ENCODE measurements at places on chromosomes 6 and 20.

DNA sequence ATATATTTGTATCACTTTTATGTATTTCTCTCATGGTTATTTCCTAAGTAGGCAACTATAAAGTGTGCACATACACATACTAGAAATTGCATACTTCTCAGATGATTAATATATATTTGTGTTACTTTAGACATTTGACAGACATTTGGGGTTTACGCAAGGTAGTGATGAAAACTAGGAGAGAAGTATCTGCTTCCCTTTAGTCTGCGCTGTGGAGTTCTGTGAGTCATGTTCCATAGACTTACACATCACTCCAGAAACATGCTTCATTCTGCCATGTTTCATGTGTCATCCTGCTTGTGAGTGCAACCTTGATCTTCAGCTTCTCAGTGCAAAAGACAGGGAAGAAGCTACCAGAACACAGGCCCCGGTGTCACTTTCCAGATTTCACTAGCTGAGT is 200.7 kb upstream of the BMP2 start:
- DNase-seq, result peak; percentile 96

DNA sequence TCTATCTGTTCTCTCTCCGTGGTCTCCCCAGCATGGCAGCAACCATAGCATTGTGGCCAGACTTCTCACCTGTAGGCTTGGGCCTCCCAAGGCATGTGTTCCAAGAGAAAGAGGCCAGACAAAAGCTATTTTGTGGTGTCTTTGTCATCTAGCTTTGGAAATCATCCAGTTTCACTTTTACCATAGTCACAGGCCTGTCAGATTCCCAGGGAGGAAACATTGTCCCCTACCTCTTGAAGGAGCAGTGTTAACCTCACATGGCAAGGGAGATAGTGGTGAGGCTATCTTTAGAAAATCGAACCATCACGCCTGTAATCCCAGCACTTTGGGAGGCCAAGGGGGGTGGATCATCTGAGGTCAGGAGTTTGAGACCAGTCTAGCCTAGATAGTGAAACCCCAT is 42.3 kb upstream of the RALGAPA2 start:
- no peak for DNase-seq

DNA sequence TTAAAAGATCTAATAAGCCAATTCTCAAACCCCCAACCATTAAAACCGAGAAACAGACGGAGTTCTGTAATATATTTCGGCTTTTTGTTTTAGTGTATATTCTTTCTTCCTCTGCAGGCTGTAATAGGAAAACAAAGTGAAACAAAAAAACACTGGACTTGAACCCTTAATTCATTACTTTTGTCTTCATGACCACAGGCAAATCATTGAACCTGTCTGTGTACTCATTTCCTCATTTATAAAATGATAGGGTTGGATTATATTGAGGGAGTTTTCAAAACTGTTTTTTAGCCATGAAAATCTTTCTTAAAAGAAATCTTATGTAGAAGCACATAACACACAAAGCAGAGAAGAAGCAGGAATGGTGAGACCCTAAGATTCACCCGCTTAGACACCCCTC is 278.8 kb downstream of the CD83 start:
- no peak for DNase-seq

DNA sequence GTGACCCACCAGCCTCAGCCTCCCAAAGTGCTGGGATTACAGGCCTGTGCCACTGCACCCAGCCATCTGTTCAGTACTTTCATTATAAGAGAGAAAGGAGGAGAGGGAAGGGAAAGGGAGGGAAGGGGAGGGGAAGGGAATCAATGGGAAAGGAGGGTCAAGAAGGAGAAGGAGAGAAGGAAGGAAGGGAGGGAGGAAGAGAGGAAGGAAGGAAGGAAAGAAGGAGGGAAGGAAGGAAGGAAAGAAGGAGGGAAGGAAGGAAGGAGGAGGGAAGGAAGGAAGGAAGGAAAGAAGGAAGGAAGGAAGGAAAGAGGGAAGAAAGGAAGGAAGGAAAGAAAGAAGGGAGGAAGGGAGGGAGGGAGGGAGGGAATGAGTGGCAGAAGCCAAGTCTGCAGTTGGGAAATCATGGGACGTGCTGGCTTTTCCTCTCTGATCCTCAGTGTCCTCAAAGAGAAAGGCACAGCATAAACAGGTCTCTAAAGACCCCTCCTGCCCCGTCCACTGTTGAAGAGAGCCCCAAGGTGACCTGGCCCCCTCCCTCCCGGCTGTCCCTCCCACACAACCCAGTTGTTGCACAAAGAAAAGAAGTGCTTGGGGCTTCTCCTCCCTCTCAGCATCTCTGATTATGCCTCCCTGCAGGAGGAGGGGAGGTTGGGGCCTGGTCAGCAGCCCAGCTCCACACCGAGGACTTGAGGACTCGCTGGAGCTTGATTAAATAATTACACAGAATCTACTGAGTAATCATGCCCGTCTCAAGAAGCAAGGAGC is 69.1 kb upstream of the TOP1 start:
- DNase-seq, result no peak

GRCh38 chr6:166596776-166597507 is 10.5 kb upstream of the RAMACL start:
- no peak for DNase-seq

DNA sequence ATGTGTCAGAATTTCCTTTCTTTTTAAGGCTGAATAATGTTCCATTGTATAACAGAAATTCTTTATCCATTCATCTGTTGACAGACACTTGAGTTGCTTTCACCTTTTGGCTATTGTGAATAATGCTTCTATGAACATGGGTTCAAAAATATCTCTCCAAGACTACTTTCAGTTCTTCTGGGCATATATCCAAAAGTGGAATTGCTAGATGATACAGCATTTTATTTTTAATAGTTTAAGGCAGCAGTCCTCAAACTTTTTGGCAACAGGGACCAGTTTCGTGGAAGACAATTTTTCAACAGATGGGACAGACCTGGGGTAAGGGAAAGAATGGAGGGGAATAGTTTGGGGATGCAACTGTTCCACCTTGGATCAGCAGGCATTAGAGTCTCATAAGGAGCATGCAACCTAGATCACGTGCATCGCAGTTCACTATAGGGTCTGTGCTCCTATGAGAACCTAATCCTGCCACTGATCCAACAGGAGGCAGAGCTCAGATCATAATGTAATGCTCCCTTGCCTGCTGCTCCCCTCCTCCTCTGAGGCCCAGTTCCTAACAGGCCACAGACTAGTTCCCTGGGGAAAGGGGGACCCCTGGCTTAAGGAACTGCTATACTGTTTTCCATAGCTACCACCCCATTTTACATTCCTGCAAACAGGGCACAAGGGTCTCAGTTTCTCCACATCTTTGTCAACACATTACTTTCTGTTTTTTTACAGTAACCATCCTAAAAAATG is 239.9 kb upstream of the RNF217 start:
- DNase-seq, result peak; percentile 29

GRCh38 chr6:106872049-106872448 is 102.5 kb downstream of the CD24 start:
- DNase-seq, result no peak

GRCh38 chr20:1566701-1567100 is 9.2 kb upstream of the SIRPD start:
- DNase-seq, result no peak

DNA sequence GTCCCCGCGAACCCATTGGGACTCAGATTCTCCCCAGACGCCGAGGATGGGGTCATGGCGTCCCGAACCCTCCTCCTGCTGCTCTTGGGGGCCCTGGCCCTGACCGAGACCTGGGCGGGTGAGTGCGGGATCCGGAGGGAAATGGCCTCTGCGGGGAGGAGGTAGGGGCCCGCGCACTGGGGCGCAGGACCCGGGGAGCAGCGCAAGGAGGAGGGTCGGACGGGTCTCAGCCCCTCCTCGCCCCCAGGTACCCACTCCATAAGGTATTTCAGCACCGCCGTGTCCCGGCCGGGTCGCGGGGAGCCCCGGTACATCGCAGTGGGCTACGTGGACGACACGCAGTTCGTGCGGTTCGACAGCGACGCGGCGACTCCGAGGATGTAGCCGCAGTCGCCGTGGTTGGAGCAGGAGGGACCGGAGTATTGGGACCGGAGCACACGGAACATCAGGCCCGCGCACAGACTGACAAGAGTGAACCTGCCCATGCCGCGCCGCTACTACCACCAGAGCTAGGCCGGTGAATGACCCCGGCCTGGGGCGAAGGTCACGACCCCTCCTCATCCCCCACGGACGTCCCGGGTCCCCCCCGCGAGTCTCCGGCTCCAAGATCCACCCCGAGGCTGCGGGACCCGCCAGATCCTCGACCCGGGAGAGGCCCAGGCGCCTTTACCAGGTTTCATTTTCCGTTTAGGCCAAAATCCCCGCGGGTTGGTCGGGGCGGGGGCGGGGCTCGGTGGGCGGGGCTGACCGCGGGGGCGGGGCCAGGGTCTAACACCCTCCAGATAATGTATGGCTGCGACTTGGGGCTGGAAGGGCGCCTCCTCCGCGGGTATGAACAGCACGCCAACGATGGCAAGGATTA is 15.7 kb upstream of the HLA-A start:
- peak; percentile 76 for DNase-seq

GRCh38 chr6:41584668-41585205 is 38.6 kb downstream of the FOXP4 start:
- no peak for DNase-seq

DNA sequence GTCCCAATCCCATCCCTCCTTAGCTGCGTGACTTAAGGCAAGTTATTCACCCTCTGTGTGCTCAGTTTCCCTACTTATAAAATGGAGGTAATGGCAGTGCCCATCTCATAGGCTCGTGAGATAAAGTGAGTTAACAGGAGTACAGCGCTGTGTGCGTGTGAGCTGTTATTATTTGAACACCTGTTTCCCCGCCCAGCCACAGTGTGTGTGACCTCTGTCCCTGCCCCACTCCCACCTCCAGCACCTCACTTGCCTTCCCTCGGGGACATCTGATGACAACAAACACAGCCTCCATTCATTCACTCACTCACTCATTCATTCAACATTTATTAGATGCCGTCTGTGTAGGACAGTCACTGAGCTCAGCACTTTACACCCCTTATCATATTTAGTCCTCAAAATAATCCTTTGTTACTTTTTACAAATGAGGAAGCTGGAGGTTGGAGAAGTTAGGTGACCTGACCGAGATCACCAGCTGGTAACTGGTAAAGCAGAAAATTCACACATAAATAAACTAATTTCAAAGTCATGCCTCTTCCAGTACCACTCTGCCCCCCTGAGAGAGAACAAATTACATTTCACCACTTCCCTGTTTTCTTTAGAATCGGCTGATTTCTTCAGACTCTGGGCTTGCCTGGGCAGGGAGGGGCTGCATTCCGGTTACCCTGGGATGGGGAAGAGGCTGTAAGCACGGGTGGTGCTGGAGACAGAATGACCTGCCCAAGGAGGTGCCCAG is 58.6 kb downstream of the CPNE5 start:
- DNase-seq, result no peak

- DNase-seq, result no peak
Measured at GRCh38 chr6:144632266-144632665, 347.1 kb downstream of the UTRN start.

DNA sequence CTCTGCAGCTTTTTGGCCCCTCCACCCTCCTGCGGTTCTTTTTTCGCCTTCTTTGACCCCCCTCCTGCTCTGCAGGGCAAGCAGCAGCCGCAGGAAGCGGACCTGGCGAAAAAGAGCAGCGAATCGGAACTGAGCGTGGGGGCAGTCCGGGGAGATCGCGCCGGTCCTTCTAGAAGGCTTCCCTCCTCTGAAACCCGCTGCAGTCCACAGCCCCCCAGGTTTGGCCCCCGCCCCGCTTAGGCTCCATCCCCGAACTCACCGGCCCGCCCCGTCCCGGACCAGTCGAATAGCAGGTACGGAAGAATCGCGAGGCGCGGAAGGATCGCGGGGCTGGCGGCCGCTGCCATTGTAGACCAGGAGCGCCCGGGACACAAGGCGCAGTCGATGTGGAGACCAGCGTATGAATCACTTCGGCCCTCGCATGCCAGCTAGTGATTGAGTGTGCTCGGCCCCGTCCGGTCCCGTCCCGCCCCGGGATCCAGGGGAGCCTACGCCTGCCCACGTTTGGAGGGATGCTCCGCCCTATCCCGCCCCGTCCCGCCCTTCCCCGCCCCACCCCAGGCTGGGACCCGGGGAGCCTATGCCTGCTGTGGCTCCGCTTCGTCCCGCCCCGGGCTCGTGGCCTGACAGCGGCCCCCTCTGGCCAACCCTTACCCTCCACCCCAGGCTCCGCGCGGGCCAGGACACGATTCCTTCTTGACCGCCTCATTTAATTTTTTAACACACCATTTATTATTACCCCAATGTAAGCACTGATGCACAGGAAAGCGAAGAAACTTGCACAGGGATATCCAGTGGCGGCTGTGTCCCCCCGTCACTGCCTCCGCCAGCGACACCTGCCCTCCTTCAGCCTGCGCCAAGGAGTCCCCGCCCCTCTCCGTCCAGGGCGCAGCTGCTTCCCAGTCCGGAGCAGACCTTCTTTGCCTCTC is at the start of gene ULBP3:
ULBP3 (minus strand) TSS at position 402 of the 929 bp plus-strand sequence; CDS start at position 347, 55 bp downstream.
- DNase-seq, result peak; percentile 89

DNA sequence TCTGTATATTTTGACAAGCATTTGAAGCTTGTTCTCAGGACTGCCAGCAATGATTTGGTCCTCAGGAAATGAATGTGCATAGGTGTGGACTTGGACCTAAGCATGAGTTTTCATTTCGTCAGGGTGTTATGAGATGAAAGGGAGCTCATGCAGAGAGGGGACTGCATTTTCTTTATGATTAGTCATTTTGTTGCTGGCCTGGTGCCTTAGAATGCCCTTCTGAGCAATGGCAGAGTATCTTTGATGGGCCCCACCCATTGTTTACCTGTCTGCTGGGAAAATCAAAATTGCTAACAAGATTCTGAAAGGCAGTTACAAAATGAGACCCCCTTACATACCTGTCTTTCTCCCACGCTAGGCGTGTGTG is 51.5 kb upstream of the MTHFD1L start:
- peak; percentile 30 for DNase-seq

DNA sequence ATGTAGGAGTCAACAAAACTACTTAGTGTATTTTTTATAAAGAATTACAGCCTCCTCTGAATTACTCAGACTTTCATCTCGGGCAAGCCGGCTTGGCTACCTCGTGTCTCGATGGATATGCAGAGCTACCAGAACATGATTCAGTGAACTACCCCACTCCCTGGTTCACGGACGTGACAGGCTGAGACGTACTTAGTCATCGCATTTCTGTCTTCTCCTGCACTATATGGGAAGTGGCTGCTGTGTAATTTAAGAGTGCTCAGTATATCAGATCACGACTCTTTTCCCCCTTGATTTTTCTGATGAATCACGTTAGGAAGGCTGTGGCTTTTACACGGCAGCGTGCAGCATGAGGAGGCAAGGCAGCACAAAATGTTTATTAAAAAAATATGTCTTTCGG is 302.7 kb upstream of the ZFP64 start:
- DNase-seq, result peak; percentile 86

GRCh38 chr6:44538807-44539201 is 151.3 kb downstream of the CDC5L start:
- DNase-seq, result no peak

Data from choroid plexus epithelial cell (primary cell).